ENCODE measurements at places on chromosomes 1 and 21. TPM values are rescaled to one million over a fixed set of nuclear protein-coding genes. Genes with fewer than 3 reads are reported as not detected.

DNA sequence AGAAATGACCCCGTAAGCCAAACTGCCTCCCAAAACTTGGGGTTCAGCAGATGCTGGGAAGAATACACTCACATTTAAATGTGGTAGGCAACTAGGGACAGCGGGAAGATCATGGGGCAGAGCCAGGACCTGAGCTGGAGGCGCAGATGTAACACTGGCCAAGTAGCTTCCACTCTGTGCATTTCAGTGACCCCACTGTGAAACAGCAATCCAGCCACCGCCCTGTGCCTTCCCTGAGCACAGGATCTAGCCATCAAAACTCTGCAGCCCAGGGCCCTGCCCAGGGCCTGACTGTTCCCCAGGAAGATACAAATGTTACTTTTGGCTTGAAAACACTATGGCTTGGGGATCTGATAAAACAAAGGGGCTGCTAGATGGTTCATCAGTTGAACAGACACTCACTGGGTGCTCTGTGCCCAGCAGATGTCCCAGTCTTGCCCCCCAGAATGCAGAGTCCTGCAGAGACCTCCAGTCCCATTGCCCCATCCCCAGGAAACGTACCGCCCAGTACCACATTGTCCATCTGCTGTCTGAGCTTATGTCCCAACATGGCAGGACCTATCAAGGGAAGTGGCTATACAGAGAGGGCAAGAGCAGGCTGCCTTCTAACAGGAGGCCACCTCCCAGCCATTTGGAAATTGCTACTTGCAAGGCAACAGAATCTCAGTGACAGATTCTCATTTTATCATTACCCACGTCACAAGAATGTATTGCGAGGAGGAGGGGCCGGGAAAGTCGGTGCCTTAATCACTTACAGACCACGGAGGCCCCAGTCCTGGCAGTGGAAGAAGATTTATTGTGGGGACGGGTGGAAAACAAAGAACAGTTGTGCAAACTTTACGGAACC lies 124.0 kb downstream of the DMRTB1 start:
- no peaks in the 10 kb centered on the region for H3K36me3 ChIP-seq
- no peak for DNase-seq
- H3K27ac ChIP-seq = no peak overlapping the region

The FAM163A gene
- polyA plus RNA-seq = not detected

DNA sequence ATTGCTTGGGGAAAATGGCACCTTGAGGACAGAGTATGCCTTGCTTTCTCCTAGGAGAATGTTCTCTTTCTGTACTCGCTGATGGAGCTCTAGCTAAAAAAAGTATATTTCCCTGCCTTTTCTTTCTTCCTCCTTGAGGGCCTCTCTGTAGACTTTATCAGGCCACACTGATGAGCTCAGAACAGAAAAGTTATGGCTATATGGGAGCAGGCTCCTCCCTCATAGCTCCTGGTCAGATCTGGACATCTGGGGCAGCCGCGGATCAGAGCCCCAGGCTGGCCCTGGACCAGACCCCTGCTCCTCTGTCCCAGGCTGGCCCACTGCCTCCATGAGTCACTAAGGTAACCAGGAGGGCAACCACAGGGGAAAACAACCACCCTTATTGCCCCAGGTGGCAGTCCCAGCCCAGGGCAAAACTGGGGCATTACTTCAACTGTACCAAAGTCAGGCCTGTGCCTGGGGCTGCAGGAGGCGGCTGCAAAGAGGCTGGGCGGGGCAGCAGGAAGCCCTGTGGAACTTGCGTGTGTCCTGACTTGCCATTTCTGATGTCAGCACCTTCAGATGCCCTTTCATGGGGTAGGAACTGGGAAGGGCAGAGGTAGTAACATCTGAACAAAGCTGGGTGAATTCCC lies 26.3 kb upstream of the ZNF648 start:
- no peak overlapping the region for H3K27ac ChIP-seq

The ZBTB8B gene
- polyA plus RNA-seq = 0.01 TPM

- H3K27me3 ChIP-seq = no peaks in the 10 kb centered on the region
- H3K4me3 ChIP-seq = peak overlapping the region; percentile 74
- peaks cover 18% of the 10 kb centered on the region for H3K4me1 ChIP-seq
- H3K27ac ChIP-seq = peak overlapping the region; percentile 4
These were observed 663 bp downstream of the CAMTA1 start for GRCh38 chr1:6785728-6786505.

DNA sequence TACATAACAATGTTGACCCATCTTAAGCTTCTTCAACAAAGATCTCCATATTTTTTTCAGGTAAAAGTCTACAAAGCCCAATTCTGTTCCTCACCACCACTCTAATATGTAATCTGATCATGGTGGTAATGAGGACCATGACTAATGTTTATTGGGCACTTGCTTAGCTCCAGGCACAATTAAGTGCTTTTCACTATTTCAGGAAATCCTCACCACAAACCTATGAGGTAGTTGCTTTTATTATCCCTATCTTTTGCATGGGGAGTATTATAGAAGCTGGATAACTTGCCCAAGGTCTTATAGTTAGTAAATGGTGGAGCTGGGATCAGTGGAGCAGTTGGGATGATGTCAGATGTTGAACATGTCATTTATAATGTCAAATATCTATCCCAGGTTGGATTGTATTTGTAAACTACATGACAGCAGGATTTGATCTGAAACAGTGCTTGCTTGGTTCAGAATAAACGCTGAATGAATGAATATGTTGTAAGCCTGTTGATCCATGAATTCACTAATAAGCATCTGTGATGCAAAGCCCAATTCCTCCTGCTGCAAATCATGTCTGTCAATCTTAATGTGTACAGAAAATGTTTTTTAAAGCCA lies 283.3 kb upstream of the ST6GALNAC5 start:
- no peak overlapping the region for H3K27ac ChIP-seq
- no peak for DNase-seq
- H3K4me1 ChIP-seq = no peaks in the 10 kb centered on the region
- H3K27me3 ChIP-seq = no peaks in the 10 kb centered on the region

DNA sequence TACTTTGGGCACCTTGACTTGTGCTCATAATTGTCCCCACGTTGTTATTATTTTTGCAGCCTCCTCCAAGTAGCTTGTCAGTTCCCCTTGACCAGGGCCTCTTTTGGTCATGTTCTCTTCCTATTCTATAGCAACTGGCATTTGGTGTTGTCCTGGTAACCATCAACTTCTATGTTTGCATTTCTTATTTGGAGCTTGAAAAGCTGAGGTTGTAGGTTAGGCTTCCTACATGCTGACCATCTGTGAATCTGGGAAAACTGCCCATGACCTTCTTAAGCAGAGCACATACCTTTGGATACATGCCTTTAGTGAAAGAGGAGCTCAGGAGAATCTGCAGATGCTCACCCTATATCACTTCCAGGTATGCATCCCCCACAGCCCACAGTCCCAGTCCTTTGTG lies 160.8 kb downstream of the HHAT start:
- no peak for DNase-seq
- no peaks in the 10 kb centered on the region for H3K4me1 ChIP-seq
- no peak overlapping the region for H3K4me3 ChIP-seq
- H3K36me3 ChIP-seq = no peaks in the 10 kb centered on the region
- no peaks in the 10 kb centered on the region for H3K27me3 ChIP-seq
- no peak overlapping the region for H3K27ac ChIP-seq

- no peak overlapping the region for H3K27ac ChIP-seq
- H3K4me1 ChIP-seq = no peaks in the 10 kb centered on the region
- H3K36me3 ChIP-seq = no peaks in the 10 kb centered on the region
- peaks cover 11% of the 10 kb centered on the region for H3K27me3 ChIP-seq
- no peak for DNase-seq
These were observed 106.0 kb downstream of the TMEM53 start for GRCh38 chr1:44568128-44568900.

The MPZ gene
- polyA plus RNA-seq = 7.0 TPM

The ACTA1 gene
- polyA plus RNA-seq = 0.24 TPM

The OR6Y1 gene
- polyA plus RNA-seq = not detected

DNA sequence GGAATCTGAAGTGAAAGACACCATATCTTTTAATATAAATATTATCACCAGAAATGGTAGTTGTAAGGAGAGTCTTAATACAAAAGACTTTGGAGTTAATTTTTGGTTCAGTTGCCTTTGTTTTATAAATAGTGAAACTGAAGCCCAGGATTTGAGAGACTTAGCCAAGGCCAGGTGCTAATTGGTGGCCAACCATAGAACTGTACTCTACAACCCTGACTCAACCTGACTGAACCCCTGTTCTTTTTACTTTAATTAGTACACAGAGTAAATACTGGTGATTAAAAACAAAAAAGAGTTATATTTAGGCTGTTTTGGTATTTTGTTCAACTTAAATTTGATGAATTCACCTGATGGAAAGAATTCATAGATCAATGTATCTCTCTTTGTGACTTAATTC lies 76.3 kb downstream of the SNX7 start:
- no peak overlapping the region for H3K27ac ChIP-seq
- H3K4me3 ChIP-seq = no peak overlapping the region
- no peak for DNase-seq
- H3K27me3 ChIP-seq = no peaks in the 10 kb centered on the region
- no peaks in the 10 kb centered on the region for H3K4me1 ChIP-seq
- no peaks in the 10 kb centered on the region for H3K36me3 ChIP-seq
